ENCODE measurements at places on chromosomes 1 and 21.

DNA sequence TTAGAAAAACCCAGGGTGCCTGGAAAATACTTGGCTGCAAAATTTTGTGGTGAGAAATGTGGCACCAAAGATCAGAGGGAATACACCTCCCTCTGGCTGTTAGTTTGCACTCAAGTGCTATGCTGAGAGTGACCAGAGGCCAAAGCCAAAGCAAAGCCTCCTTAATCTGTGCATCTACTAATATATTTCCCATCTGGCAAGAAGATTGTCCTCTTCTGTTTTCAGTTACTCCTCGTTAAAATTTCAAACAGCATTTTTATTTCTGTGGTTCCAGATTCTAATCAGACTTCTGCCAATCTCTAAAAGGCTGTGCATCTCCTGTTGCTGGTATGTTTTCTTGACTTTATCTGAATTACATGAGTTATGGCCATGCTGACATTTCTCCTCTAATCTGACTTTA lies 327.4 kb downstream of the TBX15 start:
- no peak for DNase-seq

- no peak for DNase-seq
Observed at GRCh38 chr1:107232426-107232825, 91.6 kb downstream of the NTNG1 start.

DNA sequence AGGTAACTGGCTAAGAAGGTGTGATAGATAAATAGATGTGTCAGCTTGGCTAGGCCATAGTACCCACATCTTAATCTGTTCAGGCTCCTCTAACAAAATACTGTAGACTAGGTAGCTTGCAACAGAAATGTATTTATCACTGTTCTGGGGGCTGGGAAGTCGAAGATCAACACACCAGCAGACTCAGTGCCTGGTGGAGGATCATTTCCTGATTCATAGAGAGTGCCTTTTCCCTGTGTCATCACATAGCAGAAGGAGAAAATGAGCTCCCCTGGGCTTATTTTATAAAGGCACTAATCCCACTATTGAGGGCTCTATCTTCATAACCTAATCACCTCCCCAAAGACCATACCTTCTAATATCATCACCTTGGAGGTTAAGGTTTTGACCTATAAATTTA lies 532.7 kb upstream of the OLFM3 start:
- DNase-seq: no peak

DNA sequence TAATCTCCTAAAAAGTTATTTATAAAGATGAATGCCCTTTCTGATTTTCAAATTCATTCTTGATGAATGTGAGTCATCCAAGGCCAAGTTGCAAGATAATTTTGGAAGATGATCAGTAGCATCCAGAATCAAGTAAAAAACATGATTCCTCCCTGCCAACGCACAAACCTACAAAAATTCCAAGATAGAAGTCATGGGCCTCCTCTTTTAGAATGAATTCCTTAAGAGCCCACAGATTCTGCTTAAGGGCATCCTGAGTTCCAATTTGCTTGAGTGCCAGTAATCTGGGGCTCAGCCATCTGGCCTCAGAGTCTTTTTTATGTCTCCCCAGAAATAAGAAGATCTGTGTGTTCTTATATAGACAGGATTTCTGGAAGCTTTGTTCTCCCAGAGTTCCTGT lies 23.2 kb upstream of the SPATA6 start:
- DNase-seq: no peak

- DNase-seq: no peak
Observed at GRCh38 chr1:79499541-79499940, 493.0 kb upstream of the ADGRL4 start.

DNA sequence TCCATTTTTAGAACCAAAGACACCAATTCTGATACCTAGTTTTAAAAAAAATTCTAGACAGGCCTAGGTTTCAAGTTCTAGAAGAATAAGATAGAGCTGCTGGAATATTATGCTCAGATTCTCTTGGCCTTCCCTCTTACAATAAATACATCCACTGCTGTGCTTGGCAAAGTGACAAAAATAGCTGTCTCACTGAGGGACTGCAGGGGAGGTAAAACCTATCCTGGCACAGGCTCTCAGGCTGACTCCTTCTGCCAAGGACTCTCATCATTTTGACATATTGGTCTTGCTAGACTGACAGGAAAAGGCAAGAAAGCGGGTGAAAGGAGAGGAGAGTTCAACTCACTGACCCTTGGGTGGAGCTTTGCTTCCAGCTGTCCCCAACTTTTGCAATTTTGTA lies 197.0 kb upstream of the LHX8 start:
- no peak for DNase-seq

DNA sequence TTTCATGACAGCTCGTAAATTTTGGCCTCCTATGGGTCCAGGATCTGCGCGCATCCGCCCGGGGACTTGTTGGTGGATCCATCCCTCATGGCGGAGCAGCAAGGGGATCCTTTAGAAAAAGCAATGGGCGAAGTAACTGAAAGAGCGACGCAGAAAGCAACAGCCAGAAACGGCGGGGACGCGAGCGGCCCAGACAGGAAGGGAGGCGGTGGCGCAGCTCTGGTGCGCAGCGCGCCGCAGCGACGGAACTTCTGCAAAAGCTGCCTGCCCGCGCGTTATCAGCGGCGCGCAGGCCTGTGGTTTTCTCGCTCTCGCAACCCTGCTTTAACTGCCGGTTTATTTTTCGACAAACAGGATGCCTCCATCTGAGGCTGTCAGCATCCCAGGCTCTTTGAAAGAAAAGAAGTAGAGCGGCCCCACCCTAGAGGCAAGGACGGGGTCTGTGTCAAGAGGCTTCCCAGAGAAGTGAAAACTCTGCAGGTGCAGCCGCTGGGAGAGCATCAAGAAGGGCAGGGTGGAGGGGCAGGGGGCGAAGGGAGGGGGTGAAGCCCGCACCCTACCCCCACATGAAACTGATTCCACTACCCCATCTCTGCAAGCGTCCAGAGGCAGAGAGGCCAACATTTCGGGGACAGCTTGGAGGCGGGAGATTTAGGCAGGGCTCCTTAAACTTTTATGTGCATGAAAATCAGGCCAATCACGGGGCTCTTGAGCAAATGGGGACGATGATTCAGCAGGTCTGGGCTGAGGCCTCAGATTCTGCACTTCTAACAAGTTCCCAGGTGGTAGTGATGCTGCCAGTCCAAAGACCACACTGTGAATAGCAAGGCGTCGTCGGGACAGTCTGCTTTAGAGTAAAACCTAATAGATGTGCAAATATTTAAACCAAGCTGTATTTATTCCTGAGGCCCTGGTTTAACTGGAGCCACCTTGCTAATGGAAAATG lies 22.2 kb downstream of the RUNX1 start:
- peak; percentile 71 for DNase-seq

DNA sequence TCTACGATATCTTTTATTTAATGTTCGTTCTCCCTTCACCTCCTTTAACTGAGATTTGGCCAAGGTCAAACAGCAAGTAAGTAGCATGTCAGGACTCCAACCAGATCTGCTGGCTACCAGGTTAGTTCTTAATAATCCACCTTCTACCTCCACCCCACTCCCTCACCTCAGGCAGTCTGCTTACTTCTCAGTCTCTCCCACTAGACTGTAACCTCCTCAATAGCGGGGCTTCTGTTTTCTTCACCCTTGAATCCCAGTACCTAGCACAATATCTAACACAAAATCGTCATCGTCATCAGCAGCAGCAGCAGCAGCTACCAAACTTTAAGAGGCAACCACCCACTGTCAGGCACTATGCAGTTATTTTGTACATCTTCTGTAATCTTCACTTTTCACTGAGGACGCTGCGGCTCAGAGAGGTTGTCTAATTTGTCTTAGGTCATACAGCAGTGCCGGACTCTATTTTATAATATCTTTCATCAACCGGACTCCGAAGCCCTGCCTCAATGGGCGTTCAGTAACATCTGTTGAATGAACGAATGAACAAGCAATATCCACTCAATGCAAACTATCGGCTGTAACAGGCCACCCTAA lies 859 bp upstream of the MAGI3 start:
- DNase-seq: no peak

- no peak for DNase-seq
Observed at GRCh38 chr1:113742515-113742914, 16.8 kb downstream of the PHTF1 start.

- DNase-seq: peak; percentile 62
Observed at GRCh38 chr1:10507111-10507879, 32.5 kb downstream of the PEX14 start.

DNA sequence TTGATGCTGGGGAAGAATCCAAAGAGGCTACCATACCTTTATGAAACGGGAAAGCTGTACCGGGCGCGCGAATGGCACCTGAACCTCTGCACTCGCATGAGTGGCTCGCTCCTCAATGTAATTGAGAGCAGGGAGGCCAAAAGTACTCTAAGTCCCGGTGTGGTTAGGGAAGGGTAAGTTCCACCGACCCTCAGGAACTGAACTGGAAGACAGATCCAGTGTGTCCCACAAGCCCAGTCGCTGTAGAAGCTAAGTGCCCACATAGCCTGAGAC lies 1.0 kb downstream of the GATAD2B start:
- DNase-seq: peak; percentile 17

DNA sequence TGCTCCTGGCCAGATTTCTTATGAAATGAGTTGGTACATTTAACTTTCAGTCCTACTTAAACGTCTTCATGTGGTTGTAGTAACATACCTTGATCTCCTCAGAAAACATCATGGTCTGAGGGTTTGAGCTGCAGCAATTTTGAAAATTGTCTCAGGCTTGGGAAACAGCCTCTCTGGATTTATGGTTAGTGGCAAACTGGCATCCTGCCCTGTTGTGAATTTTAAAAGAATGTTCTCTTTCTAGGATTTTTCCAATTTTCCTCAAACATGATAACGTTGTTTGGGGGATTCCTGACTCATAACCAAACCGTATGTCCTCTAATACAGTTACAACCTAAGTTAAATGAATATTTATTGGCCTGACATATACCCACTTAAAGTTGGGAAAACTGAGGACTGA lies 624.4 kb downstream of the LMO4 start:
- no peak for DNase-seq

- DNase-seq: no peak
Observed at GRCh38 chr1:84582802-84583587, 8.8 kb upstream of the CTBS start.

DNA sequence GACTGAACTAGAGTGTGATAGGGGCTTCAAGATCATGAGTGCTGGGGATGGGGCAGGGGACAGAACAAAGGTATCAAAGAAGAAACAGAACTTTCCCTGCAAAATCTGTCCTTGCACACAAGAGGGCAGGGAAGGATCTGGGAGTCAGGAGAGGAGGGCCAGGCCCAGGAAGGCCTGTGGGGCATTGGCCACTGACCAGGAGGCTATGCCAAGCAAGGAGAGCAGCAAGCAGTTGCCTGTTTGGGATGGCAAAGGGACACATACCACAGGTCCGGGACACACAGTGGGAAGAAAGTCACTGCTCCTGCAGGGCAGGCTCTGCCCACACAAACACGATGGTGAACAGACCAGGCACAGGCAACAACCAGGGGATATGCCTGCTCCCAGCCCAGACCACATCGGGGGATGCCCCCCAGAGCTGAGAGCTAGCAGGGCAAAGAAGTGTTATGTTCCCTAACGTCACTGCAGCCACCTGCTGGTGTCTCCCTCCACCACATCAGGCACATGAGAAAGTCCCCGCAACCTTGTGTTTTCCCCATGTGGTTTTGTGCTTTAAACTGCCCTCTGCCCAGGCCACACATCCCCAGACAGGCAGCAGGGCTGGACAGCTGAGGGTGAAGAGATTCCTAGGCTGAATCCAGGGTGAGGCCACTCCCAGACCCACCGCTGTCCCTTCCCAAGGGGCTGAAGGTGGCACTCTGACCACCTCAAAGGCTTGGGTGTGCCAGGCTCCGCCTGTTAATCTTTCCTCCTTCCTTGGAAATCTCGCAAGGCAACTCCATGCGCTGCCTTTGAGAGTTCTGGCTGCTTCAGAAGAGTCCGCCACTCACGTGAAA lies 53.6 kb downstream of the KIF21B start:
- DNase-seq: no peak

- no peak for DNase-seq
Observed at GRCh38 chr1:87888446-87888845, 559.8 kb downstream of the LMO4 start.

GRCh38 chr1:245843101-245843500 lies 664.0 kb downstream of the SMYD3 start:
- DNase-seq: no peak

DNA sequence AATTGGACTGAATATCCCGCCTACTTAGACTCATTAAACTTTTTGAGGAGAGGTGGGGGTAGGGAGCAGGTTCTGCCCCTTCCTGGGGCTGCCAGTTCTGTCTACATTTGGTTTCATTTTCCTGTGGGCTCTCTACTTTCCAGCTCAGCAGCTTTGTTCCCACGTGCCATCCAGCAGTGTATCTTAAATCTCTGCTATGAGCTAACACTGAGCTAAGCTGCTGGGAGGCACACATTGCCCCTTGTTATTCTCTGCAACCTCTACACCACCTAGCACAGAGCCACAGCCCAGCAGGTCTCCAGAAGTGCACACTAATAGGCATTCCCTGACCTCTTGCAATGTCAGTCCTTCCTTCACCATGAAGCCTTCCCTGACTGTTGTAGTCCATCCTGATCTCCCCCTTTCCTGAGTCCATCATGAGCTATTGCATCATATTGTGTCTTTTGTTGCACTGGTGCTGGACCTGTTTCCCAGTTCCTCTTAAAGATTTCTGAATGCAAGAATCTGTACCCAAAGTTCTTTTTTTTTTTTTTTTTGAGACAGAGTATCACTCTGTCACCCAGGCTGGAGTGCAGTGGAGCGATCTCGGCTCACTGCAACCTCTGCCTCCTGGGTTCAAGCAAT lies 28.7 kb upstream of the NRDC start:
- DNase-seq: no peak

DNA sequence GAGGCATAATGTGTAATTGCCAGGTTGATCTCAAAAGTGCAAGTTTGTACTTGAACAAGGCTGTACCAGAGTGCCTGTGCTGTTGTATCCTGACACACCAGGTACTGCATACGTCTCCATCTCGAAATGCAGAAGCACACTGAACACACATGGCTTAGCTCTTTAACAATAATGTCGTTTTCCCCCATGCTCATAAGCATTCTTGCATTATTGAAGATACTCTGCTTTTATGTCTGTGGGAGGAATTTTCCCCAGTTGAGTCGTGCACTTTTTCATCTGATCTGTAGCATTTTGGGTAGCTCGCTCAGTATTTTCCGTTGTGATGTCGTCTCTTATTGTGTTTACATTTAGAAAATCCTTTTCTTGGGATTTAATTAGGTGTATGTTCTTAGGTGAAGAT lies 98.7 kb downstream of the PCBP3 start:
- no peak for DNase-seq

- no peak for DNase-seq
Observed at GRCh38 chr1:73100216-73100615, 817.9 kb upstream of the NEGR1 start.

DNA sequence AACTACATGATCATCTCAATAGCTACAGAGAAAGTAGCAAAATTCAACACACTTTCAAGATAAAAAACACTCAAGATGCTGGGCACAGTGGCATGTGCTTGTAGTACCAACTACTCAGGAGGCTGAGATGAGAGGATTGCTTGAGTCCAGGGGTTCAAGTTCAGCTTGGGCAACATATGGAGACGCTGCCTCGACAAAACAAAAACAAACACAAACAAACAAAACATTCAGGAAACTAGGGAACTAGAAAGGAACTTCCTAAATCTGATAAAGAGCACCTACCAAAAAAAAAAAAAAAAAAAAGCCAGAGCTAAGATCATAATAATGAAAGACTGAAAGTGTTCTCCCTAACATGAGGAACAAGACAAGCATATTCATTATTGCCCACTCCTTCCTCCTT lies 22.8 kb upstream of the RNF186 start:
- DNase-seq: no peak
